ENCODE measurements at places on chromosomes 13 and 19.

GRCh38 chr13:112874751-112875300, 94.2 kb upstream of the MCF2L start:
- no peak for DNase-seq

- no peak for DNase-seq
Measured at GRCh38 chr13:113527272-113527958, 36.9 kb upstream of the DCUN1D2 start.

DNA sequence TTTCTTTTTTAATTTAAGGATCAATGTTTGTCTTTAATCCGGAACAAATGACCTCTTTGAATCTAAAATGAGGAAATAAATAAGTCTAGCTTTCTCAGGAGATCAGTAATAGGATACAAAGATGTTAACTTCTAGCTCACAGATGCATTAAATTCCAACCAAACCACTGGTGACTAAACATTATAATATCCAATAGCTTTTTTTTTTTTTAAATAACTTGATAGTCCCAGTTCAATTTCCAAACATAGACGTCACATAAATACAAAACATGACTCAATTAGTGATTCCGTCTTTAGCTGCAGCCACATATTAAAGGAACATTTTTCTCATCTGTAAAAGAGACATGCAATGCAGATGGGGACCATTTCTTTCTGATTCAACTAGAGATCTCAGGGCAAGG, 390.5 kb upstream of the PCDH9 start:
- DNase-seq = no peak

- no peak for DNase-seq
Measured at GRCh38 chr19:48624791-48625723, 5.8 kb downstream of the SPHK2 start.

GRCh38 chr13:45781553-45782326, 69.8 kb downstream of the SIAH3 start:
- DNase-seq = no peak

DNA sequence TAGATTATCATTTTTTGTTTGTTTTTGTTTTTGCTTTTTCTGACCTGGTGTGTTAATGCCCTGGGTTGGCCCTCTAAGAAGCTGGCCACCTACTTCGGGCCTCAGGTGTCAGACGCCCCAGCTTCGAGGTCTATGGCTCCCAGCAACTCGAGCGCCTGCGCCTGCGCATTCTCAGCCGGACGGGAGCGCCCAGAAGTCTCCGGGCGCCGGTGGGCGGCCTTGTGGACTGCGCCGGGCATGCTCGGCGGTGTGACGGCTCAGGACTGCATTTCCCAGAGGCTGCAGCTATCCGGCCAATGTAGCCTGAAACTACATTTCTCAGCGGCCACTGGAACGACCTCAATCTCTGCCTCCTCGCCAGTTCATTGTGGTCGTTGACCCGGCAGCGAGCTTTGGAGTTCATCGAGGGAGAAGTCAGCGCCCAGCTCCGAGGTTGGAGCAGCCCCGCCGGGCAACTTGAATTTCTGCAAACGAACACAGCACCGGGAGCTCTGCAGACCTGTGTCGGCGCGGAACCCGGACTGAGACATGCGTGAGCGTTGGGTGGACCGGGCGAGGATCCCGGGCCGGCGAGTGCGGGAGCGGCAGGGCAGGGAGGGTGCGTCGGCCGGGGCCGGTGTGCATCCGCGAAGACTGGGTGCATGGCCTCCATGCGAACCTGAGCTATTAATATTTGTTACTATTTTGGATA, at the start of gene ZNF30:
Gene ZNF30, plus strand, starts transcription at position 219 of the 691 bp plus-strand sequence. CDS start 3,045 bp downstream, outside the sequence.
- DNase-seq = peak; percentile 58

GRCh38 chr19:5124111-5124855, 155.4 kb downstream of the KDM4B start:
- DNase-seq = no peak

DNA sequence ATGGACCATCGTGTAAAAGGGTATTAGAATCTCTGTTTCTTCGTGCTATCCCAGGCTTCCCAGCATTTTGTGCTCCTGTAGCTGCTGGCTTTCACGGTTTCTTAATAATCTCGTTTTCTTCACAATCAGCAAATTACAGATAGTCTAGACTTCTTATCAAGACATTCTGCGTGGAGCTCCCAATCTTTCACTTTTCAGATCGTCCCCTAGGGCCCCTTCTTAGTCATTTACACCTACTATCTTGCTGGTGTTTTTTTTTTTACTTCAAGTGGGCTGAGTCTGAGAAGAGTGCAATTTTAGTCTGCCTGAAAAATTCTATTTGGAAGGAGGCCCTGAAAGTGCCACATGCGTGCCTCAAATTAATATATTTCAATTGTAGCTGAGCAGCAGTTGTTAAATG, 275.1 kb downstream of the SHISA2 start:
- no peak for DNase-seq

DNA sequence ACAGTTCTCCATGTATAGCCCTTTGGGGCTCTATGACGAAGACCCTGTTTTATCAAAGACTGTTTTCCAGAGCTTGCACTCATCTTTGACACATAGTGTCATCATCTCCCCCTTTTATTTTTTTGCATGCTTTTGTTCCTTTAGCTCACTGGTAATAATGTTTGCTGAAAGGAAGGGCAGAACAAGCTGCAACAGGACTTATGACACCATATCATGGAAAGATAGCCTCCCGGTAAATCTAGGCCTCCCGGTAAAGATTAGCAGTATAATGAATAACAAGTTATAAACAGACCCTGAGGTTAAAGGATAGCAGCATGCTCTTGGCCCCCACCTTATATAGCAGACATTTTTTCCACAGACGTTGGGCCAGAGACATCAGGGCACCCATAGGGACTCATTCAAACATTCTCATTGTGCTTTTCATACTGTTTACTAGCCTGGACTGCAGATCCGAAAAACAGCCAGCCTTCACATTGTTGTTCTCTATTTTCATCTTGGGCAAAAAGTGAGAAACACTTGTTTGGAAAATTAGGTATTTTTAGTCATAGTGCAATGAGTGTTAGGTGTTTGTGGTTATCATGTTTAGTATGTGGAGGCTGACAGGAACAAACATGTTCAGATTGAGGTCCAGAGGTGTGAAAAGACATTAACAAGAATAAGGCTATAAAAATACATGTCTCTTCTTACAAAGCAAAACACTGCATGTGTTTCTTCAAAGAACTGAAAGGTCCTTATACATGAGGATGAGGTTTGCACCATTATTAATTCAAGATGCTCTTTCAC, 136.9 kb upstream of the SPRY2 start:
- no peak for DNase-seq
